ENCODE measurements at places on chromosomes 1 and 21.

DNA sequence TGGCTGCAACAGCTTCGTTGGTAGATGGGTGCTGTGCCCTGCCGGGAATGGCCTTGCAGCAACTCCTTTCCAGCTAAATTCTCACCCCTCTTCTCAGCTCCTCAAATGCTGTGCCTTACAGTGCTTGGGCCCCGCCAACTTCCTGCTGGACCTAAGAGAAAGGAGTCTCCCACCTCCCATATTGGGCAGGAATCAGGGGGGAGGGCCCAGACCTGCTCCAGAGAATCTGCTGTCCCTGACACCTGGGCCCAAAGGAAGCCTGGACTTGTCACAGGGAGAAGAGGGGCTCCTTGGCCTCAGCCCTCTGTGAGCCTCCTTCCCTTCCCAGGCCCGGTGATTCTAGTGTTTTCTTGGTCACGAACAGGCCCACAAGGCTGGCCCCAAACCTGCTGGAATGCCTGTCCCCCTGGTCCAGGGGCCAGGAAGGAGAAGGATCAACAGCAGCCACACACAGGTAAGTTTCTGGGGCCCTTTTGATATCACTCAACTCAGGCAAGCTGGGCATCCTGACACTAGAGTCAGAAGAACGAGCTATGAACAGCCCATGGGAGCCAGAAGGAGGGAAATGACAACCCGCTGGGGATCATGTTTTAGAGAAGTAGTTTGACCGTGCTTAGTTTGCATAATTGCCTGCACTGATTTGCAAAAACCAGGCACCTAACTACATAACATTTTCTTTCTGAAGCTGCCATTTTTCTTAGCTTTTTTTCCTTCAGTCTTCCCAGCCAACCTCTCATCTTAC is 86.2 kb downstream of the CD247 start:
- no peak for DNase-seq

DNA sequence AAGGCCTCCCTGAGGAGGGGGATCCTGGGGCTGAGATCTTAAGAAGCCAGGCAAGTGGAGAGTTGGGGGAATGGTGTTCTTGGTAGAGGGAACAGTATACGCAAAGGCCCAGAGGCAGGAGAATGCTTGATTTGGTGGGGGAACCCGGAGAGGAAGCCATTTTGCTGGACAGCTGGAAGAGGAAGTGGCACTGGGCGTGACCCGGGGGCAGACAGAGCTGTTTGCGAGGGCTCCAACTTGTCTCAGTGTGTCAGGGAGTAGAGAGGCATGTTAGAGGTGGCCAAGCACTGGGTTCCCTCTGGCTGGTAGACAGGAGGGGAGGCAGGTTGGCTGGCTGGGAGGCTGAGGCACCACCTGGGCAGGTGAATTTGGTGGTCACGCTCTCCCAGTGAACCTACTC is 96.3 kb upstream of the ACTL8 start:
- no peak for DNase-seq

GRCh38 chr1:180415985-180416633 is 86.3 kb downstream of the ACBD6 start:
- DNase-seq, result no peak

GRCh38 chr1:18913065-18913835 is 10.9 kb upstream of the ALDH4A1 start:
- DNase-seq, result peak; percentile 86

DNA sequence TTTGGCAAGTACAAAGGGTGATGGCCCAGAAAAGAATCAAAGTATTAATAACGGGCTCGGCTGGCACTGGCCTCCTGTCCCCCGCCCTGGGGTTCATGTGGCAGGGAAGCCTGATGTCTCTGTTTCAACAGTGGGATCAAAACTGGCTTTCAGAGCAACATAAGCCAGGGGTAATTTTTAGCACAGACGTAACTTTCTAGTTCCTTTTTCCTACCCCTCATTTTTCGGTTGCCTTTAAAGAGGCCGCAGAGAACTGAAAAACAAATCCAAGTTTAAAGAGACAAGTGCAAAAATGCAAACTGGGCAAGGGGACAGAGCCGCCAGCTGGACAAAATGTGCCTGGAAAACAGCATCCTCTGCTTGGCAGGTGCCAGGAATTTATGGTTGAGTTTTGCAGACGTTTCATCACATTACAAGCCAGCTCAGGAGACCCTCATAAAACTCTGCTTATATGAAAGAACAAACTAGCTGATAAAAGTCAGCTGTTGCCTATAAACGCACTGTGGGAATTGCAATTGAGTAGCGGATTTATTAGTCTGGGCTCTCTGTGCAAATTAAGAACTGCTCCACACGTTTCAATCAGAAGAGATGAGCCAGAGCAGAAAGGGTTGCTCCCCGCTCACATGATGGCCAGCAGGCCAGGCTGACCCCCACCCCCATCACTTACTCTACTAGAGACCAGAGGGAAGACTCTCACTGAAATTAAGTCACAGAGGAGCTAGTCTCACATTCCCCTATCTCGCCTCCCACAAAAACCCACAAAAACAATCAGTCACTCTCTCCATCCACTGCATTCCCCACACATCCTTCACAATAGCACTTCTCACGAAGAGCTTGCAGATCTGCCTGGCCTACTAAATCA is 15.8 kb upstream of the CDCA8 start:
- no peak for DNase-seq

DNA sequence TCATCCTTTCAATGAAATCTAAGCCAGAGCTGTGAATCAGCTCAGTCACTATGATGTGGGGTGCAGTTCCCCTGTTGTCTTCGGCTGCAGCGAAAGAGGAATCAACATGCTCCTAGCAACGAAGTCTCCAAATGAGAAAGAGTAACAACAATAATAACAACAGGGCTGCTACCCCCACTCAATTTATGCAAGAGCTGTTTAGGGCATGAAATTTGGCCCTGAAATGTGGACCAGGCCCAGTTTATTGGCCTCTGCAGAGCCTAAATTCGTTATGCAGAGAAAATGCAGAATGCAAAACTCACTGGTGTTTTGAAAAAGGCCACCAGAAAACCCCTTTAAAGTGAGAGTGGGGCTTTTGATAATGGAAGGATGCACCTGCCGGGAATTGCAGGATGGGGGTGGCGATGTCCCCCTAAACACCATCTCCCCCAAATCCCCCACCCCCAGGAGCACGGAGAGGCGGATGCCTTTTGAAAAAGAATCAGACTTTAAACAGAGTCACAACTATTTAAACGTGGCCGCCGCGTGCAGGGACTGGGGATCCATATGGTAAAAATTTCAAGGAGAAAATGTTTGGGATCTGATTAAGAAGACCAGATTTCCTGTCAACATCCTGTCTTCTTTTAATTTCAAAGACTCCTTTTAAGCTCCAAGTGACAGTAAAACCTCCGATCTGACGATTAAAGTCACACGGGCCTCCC is 1.9 kb downstream of the RUNX3 start:
- no peak for DNase-seq

DNA sequence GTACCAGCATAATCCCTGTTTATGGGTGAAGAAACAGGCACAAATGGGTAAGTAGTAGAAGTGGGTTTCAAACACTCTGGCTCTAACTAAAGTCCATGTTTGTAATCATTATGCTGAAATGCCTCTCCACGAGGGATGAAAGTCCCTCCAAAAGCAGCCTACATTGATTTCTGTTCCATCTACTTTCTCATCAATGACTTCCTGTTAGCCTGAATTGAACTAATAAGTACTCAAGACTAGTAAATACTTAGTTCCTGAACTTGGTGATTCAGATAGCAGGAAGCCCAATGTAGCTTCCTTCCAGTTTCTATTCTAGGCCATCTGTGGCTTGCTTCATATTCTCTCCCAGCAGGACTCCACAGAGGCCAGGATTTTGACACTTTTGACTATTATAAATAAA is 11.3 kb upstream of the BACH1 start:
- no peak for DNase-seq

DNA sequence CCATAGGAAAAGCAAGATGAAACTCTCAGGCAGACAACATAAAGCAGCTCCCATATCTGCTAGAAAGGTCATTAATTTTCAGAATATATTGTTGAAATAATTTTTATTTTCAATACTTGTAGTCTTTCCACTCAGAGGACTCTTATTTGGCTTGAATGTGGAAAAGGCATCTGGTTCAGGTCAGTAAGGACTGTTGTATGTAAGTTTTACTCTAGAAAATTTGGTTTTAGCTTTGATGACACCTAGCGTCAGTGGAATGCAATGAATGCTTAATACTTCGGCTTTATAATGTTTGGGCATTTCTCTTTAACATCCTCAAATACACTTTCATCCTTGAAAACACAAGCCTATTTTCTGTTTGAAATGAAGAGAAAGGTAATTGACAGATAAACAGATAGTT is 63.3 kb downstream of the LRRC40 start:
- DNase-seq, result no peak

DNA sequence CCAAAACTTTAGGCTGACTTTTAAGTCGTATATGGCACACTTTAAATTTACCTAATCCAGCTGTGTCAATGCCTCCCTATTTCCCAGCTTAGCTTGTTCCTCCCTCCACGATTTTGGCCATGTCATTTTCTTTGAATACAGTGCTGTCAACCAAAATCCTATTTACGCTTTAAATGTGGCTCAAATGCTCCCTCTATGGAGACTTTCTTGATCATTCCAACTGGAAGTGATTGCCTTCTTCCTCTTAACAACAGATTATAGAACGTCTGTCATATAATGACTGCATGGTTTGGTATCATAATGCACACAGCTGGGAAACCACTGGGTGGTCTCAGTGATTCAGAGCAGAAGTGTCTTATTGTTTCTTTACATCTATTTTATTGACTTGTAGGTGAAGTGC is 18.9 kb upstream of the BATF3 start:
- no peak for DNase-seq

DNA sequence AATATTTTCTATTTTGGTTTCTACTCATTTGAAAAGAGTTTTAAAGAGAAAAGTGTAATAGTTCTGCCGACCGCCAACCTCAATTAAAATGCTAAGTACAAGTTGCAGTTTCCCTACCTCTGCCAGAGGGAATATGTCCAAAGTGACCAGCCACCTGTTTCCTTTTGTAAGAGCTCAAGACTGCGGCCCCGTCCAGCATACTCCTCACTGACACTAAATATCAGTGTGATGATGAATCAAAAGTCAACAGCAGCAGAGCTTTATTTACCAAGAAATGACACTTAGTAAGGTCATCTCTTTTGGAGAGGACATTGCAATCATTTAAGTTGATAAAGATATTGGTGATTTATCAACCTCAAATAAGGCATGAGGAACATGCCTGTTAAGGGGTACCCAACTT is 57.4 kb upstream of the NRIP1 start:
- DNase-seq, result no peak

- DNase-seq, result peak; percentile 81
Measured at GRCh38 chr1:25675729-25676476, 59.3 kb downstream of the MAN1C1 start.

GRCh38 chr1:185159966-185160365 is 3.0 kb downstream of the SWT1 start:
- DNase-seq, result no peak

GRCh38 chr1:198449727-198450433 is 90.6 kb downstream of the ATP6V1G3 start:
- DNase-seq, result no peak

DNA sequence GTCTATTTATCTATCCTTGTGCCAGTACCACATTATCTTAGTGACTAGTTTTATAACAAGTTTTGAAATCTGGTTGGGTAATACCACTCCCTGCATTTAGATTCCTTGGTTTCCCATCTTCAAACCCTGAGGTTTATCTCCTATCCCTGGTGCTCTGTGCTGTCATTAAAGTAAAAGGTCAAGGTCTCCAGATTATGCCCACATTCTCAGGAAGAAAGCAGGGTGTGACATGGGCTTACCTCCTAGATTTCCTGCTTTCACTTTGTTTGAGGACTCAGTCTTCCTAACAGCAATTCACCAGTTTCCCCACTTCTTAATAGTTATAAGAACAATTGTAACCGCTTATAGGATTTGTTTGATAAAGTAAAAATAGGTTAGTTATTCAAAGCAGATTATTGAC is 86.0 kb downstream of the CACHD1 start:
- DNase-seq, result no peak

GRCh38 chr1:60765204-60765603 is 317.2 kb upstream of the NFIA start:
- peak; percentile 2 for DNase-seq

- no peak for DNase-seq
Measured at GRCh38 chr1:113519556-113519955, 129.2 kb downstream of the MAGI3 start.

GRCh38 chr1:165960881-165961280 is 133.5 kb downstream of the UCK2 start:
- no peak for DNase-seq

DNA sequence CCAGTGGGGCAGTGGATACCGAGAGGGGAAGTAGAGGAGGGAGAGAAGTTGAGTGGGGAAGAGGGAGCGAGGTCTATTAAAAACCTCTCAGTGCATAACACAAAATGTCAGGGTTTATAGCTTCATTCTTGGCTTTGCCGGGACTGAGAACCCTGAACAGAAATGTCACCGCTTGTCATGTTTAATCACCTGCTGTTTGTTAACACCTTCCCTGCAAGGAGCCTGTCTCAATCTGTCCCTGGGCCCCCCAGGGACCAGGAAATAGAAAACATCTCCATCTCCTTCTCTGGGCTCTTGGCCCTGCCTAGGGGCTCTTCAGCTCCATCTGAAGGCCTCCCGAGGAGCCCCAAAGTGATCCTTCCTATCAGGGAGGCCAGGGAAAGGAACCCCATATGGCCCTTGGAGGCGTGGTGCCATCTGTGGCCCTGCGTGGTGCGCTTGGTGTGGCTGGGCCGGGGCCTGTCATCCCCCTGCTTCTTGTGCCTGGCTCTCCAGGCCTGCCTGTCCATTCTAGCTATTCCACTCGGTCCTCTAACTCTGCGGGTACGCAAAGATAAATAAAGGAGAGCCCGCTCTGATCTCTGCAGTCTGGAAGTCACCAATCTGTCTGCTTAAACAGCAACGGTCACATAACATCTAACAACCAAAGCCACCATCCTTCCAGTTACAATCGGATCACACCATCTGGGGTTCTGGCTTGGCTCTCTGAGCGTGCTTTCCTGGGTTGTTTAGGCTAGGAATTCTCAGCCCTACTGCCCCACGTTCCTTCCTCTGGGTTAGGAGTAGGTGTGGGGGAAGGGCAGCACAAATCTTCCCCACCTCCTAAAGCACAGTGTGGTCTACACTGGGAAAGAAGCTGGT is 113.8 kb downstream of the CASZ1 start:
- no peak for DNase-seq

GRCh38 chr21:44958471-44959191 is 18.8 kb downstream of the SLX9 start:
- DNase-seq, result no peak

GRCh38 chr1:38781872-38782617 is 77.5 kb downstream of the RRAGC start:
- no peak for DNase-seq

- DNase-seq, result no peak
Measured at GRCh38 chr21:37008724-37009123, 2.2 kb downstream of the RIPPLY3 start.

- no peak for DNase-seq
Measured at GRCh38 chr1:14810595-14811361, 212.3 kb downstream of the KAZN start.
